Inflammatory macrophage treated with lipopolysaccharide for 1 hour (primary cell): ENCODE measurements at places on chromosomes 2 and 18.

- no peak for DNase-seq
These were observed 135.1 kb downstream of the CELF4 start for GRCh38 chr18:37430357-37431076.

DNA sequence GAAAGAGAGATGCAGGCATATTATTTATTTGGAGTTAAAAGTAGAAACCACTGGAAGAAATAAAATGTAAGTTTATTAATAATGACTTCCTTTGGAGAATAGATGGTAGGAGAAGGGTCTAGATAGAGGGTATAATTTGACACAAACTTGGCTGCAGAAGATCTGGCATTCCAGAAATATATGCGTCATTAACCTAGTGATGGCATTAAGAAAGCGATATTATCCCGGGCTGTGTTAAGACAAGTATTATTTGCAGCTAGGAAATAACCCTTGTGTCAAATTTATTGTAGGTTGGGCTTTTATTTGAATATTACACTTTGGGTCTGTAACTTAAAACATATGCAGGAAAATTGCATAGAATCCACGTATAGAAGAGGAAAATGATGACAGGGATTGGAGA lies 389.5 kb downstream of the MTX2 start:
- DNase-seq: no peak

- DNase-seq: no peak
These were observed 315.2 kb upstream of the CHAC2 start for GRCh38 chr2:53452400-53452799.

DNA sequence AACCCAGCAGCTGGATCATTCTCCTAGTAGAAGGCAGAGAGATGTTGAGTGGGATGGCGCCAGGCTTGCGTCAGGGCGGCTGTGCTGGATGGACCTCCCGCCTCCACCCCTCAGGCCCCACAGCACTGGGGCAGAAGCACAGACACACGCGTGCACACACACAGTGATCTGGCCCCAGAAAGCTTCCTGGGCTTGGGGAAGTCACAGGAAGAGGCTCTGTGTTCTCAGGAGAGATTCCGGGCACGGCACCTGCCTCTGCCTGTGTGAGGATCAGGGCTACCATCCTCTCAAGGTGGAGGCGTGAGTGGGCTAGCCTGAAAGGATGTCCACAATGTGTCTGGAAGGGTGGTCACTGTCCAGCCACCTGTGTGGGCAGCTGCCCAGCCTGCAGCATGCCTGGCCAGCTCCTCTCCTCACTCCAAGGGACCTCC lies 229.8 kb upstream of the HS6ST1 start:
- DNase-seq: no peak

DNA sequence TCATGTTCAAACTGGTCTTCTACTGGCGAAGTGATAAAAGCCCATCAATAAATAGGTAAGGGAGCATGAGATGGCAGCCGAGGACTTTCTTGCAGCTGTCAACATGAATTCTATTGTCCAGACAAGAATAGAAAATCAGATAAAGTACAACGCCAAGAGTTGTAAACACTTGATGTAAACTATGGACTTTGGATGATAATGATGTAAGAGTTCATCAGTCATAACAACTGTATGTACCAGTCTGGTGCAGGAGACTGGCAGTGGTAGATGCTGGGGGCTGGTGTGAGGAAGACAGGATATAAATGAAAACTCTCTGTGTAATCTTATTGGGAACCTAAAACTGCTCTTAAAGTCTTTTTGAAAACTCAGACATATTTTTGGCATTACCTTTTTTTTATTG lies 155.9 kb upstream of the RASGRP3 start:
- no peak for DNase-seq

- no peak for DNase-seq
These were observed 30.0 kb upstream of the RAB1A start for GRCh38 chr2:65159906-65160305.

- DNase-seq: no peak
These were observed 666.8 kb upstream of the SETBP1 start for GRCh38 chr18:44013871-44014270.

GRCh38 chr2:138390316-138390945 lies 111.1 kb upstream of the SPOPL start:
- no peak for DNase-seq

GRCh38 chr2:176879426-176879995 lies 333.1 kb upstream of the HNRNPA3 start:
- no peak for DNase-seq

- DNase-seq: no peak
These were observed 136.7 kb downstream of the MEMO1 start for GRCh38 chr2:31874071-31874470.

DNA sequence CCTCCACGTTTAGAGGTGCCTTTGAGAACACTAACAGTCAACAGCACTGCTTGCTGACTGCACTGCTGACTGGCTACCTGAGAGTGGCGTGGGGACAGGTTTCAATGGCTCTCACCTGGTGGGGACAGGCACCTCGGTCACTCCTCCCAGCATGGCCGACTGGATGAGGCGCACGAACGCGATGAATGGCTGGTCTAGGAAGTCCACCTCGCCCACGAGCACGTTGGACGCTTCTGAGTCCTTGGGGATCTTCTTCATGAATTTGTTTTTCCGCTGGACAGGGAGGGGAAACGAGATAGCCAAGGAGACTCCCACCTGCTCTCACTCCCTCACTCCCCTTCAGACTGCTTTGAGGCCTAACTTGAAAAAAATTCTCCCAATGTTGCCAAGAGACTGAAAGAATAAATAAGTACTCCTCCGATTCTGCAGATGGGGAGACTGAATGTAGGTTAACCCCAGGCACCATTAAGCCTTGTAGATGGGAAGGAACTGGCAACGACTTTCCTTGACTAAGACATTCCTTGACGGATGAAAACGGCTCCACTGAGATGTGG lies 57.3 kb downstream of the MTHFD2 start:
- no peak for DNase-seq

DNA sequence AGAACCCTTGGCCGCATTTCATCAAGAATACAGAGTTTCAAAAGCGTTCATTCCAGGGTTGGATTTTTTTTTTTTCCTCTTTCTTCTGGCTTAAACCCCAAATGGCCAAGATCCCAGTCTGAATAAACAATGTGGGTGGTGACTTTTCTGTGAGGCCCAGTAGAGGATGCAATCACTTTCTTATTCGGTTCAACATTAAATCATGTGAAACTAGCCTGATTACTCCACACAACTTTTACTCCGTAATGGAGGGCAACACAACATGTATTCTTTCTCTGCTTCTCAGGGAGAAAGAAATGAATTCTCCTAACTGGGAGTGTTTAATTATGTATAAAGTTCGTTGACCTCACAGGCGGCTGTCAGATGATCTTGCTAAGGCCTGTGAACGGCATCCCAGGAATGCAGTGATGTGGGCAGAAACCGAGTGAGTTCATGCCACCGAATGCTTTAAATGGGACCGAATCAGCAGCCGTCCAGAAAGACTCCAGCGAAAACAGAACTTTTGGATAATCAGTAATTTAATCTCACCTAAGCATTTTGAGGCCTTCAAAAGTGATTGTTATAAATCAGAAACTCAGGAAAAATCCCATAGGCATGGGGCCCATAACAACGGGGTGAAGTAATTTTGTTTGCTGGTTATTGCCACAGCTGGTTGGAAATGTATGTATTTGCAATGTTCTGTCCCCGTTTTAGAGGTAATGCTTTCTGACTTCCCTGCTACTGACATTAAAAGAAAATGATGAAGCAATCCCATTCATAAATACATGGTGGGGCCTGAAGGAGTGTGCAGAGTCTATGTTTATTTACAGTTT lies 81.5 kb downstream of the BCL2 start:
- peak; percentile 70 for DNase-seq

DNA sequence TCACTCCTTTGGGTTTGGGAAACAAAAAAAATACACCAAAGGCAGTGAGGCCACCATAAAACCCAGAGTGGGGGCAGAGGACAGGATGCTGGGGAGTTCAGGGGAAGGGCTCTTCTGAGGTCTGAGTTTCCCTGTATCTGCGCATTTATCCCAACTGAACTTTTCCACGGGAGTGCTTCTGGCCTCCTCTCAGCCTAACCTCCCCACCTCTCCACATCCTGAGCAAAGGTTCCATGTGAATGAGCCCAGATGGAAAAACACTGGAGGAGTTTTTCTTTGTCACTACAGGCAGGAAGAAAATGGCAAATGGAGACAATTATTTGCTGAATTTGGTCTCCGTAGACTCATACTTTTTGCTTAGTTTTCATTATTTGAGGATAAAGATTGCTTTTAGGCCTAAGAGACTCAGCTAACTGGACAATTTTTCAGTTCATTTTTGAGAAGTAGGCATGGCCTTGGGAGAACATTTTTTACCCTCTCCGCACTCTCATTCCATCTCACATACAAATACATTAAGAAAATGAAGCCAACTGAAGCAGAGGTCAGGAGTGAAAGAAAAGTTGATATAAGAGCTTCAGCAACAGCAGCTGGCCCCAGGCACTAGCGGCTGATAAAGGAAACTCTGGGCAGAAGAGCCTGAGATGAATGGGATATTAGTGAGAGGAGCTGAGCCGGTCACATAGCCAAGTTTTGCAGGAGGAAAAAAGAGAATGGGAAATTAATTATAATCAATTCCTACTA lies 82.6 kb upstream of the CYP1B1 start:
- DNase-seq: no peak

GRCh38 chr2:231905026-231905425 lies 21.2 kb downstream of the NPPC start:
- no peak for DNase-seq

DNA sequence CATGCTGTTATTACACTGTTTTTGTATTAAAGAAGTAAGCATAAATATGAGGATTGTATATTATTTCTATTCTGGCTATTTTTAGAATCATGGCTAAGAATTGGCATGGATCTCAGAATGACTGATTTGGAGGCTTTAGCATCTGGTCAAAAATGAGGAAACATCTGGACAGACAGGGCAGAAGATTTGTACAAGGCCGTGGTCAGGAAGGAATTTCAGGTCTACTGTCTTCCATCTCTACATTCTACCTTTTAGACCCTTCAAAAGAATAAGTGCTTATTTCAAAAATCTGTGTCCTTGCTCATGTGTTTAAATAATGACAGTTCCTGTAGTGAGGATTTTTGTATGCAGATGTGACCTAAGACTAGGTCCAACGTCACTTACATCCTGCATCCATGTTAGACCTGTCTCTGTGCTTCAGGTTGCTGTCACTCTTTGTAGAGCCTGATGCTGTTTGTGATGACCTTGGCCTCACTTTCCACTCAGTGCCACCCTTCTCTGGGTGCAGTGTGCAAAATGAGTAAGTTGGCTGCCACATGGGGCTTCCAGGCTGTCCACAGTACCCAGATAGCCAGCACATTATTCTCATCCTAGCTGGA lies 54.7 kb upstream of the B3GNT2 start:
- DNase-seq: no peak

GRCh38 chr2:135169900-135170753 lies 118.0 kb downstream of the RAB3GAP1 start:
- DNase-seq: no peak

DNA sequence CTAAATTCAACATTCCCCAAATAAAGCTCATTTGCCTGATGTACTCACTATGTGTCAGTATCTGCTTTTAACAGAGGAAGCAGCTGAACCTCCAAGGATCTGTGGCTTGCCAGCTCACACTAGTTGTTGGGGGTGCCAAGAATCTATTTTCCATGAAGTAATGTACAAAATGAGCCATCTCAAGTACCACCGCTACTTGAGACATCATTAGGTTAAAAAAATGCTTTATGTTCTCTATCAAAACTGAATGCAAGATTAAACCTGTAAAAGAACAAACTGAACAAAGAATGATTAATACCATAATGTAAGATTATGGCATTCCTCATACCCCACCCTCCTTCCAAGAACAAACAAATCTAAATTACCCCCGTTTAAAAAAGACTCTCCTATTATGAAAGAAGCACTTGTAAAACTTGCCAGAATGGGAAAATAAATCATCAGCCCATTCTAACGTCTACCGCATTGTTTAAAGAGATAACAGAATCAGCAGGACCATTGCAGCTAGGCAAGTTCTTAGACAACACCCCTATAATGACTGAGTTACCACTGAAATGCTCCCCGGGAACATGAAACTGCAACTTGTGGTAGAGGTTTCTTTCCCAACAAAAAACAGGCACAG lies 471.6 kb downstream of the DLGAP1 start:
- DNase-seq: no peak

GRCh38 chr2:38496927-38497669 lies 105.6 kb downstream of the HNRNPLL start:
- DNase-seq: no peak
